Metanephros (tissue), 2 donors: ENCODE measurements at places on chromosomes 5 and 9. TPM values are rescaled to one million over a fixed set of nuclear protein-coding genes. Genes with fewer than 3 reads are reported as not detected.

Gene NOXA1
- total RNA-seq, result 5.3 TPM

Gene WNK2
- total RNA-seq, result 21.3 TPM

Gene RGS3
- 65.4 TPM for total RNA-seq

Gene KIF4B
- 0.12 TPM for total RNA-seq

Gene DNAJC18
- total RNA-seq, result 11.2 TPM

Gene TEK
- 45.7 TPM for total RNA-seq

Gene EPB41L4B
- total RNA-seq, result 10.5 TPM

Gene CARTPT
- total RNA-seq, result 0.23 TPM

Gene PCDHAC1
- total RNA-seq, result 1.2 TPM

Gene ADAMTS2
- total RNA-seq, result 32.0 TPM
